ENCODE measurements at places on chromosomes 13 and 19.

- no peak for DNase-seq
Observed at GRCh38 chr19:48755787-48756186, 463 bp downstream of the FGF21 start.

GRCh38 chr19:35110974-35111373, 4.6 kb upstream of the FXYD3 start:
- DNase-seq, result no peak

DNA sequence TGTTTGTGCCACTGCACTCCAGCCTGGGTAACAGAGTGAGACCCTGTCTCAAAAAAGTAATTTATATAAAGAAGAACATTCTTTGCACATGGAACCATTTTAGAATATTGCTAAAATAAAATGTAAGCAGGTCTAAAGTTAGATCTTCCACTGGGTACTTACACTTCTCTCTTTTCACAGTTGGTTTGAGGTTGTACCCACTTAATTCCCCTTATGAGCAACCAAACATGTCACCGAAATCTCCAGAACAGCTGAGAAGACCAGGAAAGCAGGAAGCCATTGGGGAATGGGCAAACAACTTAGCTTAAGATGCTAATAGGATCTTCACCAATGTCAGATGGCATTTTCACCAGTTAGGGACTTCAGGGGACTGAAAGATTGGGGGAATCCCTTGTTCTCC, 18.8 kb downstream of the NLRP4 start:
- no peak for DNase-seq

- DNase-seq, result no peak
Observed at GRCh38 chr19:55958356-55958755, 10.7 kb downstream of the NLRP8 start.

DNA sequence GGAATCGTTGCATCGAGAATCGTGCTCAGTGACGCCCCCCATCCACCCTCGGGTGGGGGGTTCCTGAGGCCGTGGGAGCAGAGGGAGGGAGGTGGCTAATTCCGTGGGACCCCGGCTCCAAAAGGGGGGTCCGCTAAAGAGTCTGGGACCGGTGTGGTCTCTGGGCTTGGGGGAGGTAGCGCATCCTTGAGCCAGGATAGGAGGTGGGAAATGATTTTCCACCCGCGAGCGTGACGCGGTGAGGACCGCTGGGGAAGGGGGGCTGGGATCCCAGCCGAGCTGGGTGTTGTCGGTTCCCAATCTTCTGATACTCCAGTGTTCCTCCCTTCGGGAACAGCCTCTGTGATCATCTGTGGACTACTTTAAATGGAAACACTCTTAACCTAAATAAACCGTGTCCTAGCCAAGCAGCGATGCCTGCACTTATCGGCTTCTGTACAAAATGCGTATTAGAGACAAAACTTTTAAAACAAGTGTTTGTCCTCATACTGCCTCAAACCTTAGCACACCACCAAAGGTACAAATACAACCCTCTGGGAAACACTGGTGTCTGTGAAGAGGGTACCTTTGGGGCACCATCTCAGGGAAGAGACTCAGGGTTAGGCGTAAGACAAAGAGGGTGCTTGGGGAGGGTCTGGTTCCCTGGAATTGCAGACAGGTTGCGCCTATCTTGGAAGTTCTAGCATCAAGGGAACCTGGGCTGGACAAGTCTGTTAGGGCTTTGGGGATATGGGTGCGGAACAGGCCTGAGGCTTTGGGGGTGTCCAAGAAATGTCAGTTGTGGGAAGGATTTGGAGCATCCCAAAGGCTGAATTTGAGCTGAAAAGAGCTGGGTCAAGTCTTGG, 16.0 kb downstream of the KCNC3 start:
- DNase-seq, result no peak

DNA sequence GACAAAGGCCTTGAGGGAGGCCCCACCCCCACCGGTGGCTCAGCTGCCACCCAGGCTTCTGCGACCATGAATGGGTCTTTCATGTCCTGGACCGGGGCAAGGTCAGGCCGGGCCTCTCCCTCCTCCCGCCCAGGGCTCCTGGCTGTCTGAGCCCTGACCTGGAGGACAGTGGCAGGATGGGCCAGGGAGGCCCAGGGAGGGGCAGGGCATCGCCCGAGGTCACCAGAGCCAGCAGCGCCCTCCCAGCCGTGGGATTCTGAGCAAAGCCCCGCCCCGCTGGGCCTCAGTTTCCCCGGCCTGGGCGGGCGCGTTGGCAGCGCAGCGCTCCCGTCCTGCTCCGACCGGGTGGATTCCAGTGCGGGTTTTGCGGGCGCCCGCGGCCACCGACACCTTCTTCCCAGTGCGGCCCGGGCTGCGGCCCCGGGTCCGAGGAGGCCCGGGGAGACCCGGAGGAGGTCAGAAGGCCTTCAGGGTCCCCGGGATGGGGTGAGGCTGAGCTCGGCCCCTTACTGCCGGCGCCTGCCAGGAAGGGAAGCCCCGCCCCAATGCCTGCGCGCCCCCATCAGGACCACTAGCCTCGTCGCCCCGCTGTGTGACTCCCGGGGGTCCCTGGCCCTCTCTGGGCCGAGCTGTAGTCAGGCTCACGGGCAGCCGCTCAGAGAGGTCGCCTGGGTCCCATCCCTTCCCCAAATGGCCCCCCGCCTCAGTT, 24.6 kb upstream of the SEMA6B start:
- no peak for DNase-seq

- no peak for DNase-seq
Observed at GRCh38 chr19:41355802-41356201, 2.1 kb upstream of the TGFB1 start.

- DNase-seq, result no peak
Observed at GRCh38 chr19:17889609-17890214, 18.0 kb downstream of the SLC5A5 start.

DNA sequence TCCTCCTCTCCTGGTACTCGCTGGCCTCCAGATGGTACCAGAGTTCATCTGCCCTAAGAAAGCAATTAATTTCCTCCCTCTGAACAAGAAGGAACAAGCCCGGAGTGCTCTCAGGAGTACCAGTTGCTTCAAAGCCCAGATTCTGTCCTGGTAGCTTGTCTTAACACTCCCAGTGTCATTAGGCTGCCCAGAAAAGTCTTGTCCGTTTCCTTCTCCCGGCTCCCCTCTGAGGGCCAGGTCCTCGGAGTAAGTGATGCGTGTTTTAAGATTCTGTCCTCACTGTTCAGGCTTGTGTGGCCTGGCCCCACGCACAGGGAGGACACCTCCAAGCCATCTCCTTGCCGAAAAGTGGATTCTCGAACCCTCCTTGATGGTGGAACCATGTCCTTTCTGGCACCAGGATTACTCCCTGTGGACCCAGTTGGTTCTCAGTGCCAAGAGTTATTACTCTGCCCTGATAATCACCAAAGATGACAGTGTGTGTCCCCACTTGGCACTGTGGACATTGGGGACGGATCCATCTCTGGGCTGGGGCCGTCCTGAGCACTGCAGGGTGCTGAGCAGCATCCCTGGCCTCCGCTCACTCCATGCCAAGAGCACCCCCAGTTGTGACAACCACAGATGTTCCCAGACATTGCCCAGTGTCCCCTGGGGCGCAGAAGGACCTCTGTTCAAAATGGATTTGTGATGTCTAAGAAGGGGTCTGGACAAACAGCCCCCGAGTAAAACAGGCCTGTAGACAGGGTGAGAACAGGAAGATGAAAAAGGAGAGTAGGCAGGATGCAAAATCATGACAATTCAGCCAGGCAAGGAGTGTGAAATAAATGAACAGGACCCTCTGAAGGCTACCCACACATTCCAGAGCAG, 52.4 kb downstream of the RFX2 start:
- DNase-seq, result no peak

GRCh38 chr19:14769201-14769600, 9.2 kb downstream of the ADGRE2 start:
- no peak for DNase-seq

DNA sequence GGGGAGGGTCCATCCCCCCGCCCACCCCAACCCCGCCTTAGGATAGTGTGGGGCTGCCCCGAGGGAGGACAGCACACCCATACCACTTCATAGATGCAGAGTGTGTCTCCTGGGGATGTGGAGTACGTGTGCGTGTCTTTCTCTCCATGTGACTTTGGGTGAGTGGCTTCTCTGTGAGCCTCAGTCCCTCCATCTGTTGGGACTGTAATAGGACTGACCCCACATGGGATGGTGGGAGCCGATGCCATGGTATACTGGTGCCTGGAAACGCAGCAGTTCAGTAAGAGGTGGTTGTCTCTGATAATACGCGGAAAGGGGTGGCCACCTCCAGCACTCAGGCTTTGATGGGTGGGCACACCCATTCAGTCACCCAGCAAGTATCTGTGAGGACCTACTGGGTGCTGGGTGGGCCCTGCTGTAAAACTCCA, 816 bp upstream of the PRKD2 start:
- DNase-seq, result no peak

DNA sequence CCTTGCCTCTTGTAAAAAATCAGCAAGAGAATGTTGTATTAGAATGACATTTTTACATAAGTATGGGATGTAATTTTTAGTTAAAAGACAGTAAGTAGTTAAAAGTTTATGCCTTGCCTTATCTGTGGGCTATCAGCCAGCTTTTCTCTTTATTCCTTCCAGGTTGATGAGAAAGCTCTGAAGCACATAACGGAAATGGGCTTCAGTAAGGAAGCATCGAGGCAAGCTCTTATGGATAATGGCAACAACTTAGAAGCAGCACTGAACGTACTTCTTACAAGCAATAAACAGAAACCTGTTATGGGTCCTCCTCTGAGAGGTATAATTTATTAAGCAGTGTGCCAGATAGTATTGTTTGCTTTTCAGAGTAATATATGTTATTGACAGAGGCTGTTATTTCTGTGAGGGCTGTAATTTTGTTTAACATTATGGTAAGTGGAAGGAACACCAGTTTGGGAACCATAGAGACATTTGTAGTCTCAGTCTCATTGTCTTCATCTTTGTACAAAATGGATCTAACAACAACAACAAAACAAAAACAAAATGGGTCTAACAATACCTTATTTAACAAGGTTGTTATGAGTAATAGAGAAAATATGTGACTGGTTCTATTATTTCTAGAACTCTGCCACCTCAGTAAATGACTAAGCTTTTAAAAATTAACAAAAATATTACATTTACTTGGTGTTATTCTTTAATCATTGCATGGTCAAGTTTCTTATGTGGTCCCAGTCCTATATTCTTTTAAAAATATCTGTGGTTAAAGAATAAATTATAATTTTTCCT, 112.8 kb downstream of the TDRD3 start:
- no peak for DNase-seq

GRCh38 chr19:17479325-17479791, 9.0 kb downstream of the SLC27A1 start:
- no peak for DNase-seq

GRCh38 chr13:50722440-50723125, 120.9 kb downstream of the DLEU7 start:
- no peak for DNase-seq

DNA sequence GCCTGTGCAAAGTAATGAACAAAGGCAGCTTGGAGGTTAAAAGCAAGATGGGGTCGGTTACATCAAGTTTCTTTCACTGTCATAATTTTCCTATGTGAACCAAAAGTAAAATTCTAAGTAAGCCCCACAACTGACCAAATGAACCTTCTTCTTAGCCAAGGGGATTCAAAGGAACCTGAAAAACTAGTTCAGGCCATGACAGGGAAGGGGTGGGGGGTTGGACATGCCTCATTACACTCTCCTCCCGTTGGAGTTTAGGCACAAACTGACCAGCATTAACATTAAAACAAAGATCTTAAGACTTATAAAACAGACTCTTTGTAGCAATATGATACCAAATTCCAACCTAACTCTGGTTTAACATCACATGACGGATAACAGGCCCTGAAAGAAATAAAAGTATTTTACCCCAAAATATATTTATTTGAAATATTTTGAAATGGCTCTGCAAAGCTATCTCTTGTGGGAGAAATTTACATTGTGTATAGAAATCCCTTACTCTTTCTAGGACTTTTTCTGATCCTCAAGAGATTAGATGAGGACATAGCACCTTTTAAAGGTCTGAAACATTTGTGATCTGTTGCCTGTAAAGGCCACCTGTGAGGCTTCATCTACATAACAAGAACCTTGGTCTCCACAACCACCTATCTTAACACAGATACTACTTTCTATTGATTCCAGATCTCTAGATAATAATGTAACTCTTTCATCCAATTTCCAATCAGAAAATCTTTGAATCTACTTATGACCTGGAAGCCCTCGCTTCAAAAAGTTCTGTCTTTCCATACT, 1829.0 kb upstream of the MIR17HG start:
- no peak for DNase-seq

- peak; percentile 13 for DNase-seq
Observed at GRCh38 chr19:17687857-17688784, at the start of gene UNC13A. TSS of gene UNC13A (minus strand) at chr19:17688354. CDS start at chr19:17688199, 155 bp downstream.

DNA sequence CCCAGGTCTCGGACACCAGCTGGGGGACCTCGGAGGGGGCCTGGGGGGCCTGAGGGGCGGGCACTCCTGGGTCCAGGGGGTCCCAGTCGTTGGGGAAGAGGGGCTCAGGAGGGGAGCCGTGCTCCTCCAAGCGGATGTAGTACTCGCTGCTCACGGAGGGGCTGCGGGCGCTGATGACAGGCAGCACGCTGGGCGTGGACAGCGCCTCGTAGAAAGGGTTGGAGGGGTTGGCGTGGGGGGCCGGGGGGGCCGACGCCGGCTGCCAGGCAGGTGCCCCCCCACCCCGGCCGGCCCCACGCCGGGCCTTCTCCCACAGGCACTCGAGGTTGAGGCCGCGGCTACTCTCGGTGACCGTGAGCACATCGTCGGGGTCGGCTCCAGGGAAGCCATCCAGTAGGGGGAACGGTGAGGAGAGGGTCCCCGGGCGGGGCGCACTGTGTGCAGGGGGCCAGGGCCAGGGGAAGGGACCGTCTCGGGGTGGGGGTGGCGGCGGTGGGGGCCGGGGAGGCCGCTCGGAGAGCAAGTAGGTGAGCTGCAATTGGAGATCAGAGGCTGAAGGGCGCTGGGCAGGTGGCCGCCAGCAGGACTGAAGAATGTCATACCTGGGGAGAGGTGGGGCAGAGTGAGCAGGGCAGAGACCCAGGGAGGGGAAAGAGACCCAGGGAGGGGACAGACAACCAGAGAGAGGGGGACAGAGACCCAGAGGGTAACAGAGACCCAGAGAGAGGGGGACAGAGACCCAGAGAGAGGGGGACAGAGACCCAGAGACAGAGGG, 12.1 kb downstream of the LMTK3 start:
- DNase-seq, result no peak

All from activated T-cell treated with anti-CD3 and anti-CD28 coated beads, Interleukin-2, amount 50 U/mL, for 4 hours (primary cell).